ENCODE measurements at places on chromosomes 12 and 14. TPM values are rescaled to one million over a fixed set of nuclear protein-coding genes. Genes with fewer than 3 reads are reported as not detected.

Gene ACSM4
- total RNA-seq = not detected

DNA sequence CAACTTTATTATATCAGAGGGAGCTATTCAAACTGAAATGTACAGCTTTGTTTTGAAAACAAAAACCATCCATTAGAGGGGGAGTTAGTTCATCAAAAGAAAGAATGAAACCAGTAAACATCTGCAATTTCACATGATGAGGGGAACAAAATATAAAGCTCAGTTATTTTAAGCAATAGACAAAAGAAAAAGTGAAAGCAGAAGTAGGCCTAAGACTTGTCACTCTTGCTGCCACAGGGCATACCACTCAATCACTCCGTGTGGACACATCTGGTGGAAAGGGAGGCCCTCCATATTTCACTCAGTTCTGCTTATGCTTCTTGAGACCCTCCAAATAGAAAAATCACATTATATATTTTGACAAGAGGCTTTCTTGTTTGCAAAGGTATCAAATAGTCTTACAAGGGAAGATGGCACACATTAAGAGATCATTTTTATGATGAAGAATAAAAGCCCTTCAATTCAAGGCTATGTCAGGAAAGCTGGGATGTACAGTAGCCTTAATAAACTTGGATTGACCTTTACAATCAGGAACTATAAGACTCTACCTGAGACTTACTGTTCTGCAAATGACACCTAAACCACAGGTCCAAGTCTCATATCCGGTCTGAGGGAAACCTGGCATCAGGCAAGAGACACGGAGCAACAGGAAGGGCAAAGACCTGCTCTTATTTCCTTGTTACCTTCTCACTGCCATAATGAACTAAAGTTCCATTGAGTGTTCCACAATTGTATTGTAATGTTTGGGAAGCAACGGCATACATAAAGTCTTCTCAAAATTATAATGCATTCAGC, 222.5 kb upstream of the GRIP1 start:
- DNase-seq = no peak
- H3K36me3 ChIP-seq = no peaks in the 10 kb centered on the region
- H3K27ac ChIP-seq = no peak overlapping the region
- no peaks in the 10 kb centered on the region for H3K27me3 ChIP-seq

DNA sequence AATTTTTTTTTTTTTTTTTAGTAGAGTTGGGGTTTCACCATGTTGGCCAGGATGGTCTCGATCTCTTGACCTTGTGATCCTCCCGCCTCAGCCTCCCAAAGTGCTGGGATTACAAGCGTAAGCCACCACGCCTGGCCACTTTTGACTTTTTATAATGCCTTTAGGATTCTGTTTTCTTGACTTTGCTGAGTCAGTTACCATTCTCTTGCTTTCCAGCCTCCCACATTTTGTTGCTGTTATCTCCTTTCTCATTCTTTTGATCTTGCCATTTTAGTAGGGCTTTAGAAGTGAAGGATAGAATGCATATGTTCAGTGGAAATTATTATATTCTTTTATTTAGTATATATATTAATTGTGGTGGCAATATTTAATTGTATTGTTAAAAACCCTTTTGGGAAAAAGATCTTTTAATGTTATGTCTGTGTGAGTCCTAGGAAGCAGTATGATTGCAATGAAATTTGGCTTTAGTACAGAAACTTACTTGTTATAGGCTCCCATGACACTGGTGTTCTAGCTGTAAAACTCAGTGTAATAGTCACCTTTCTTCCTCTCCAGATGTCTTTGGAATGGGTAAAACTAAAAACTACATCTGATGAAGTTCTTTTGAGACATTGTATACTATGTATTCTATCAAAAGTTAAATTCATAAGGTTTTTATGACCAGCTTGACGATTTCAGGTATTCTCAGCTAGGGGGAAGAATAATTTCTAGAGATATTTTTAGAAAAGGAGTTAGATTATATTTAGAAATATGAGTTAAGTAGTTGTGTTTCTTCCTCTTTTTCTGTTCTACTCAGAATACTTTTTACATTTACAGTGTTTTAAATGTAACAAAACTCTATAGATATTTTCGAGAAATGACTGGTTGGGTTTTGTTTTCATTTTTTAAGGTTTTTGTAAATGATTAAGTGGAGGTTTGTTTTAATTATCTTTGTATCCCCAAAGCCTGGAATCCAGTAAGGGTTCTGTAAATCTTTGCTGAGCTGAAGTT, 74.7 kb downstream of the APAF1 start:
- H3K4me3 ChIP-seq = no peak overlapping the region
- H3K27ac ChIP-seq = no peak overlapping the region
- peaks cover 6% of the 10 kb centered on the region for H3K36me3 ChIP-seq
- no peaks in the 10 kb centered on the region for H3K27me3 ChIP-seq

Gene CLEC4C
- not detected for total RNA-seq

Gene KRT74
- not detected for total RNA-seq

Gene C12orf75
- 48.5 TPM for total RNA-seq

GRCh38 chr12:105831372-105831771, 307.4 kb downstream of the NUAK1 start:
- no peaks in the 10 kb centered on the region for H3K27me3 ChIP-seq
- H3K36me3 ChIP-seq = no peaks in the 10 kb centered on the region
- H3K4me1 ChIP-seq = no peaks in the 10 kb centered on the region
- DNase-seq = no peak
- no peak overlapping the region for H3K4me3 ChIP-seq

- no peaks in the 10 kb centered on the region for H3K27me3 ChIP-seq
- peaks cover 6% of the 10 kb centered on the region for H3K4me1 ChIP-seq
- no peak overlapping the region for H3K27ac ChIP-seq
- no peak for DNase-seq
These were observed 1.7 kb downstream of the EVL start for GRCh38 chr14:100066962-100067361.

DNA sequence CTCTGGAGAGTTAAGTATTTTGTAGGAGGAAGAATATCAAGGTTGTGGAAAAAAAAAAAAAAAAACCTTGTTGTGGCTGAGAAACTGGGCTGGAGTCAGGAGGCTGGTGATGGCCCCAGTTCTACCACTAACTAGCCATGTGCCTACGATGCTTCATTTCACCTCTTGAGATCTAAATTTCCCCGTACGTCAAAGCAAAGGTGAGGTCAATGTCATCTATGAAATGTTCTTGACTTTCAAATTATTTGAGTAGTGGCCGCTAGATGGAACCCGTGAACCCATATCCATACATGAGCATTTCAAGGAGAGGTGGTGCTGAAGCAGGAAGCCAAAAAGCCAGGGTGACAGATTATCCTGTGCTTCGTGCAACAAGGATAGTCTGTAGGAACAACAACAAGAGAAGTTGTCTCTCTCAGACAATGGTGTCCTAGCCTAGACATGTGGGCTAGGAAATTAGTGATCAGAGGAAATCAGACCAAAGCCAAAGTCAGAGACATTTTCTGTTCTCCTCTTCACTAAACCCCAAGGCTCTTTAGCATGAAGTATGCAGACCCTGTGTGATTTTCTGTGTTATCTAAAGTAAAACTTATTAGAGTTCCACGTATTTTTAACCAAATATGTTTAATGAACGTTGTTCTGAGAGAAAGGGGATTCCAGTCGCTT, 95.5 kb upstream of the ETV6 start:
- no peaks in the 10 kb centered on the region for H3K36me3 ChIP-seq
- peaks cover 9% of the 10 kb centered on the region for H3K27me3 ChIP-seq
- H3K4me1 ChIP-seq = peaks cover 3% of the 10 kb centered on the region
- DNase-seq = peak; percentile 86
- H3K4me3 ChIP-seq = no peak overlapping the region

Gene SLC7A7
- total RNA-seq = 4.7 TPM

GRCh38 chr14:54253195-54253947, 143.4 kb upstream of the CDKN3 start:
- peak overlapping the region; percentile 44 for H3K27ac ChIP-seq
- H3K27me3 ChIP-seq = no peaks in the 10 kb centered on the region
- no peaks in the 10 kb centered on the region for H3K36me3 ChIP-seq

GRCh38 chr12:115636546-115636945, 640.9 kb downstream of the MED13L start:
- DNase-seq = no peak
- H3K4me1 ChIP-seq = no peaks in the 10 kb centered on the region
- H3K27ac ChIP-seq = no peak overlapping the region
- H3K27me3 ChIP-seq = no peaks in the 10 kb centered on the region
- H3K4me3 ChIP-seq = no peak overlapping the region

Gene CDCA3
- 5.0 TPM for total RNA-seq

- DNase-seq = no peak
- H3K27ac ChIP-seq = no peak overlapping the region
- no peak overlapping the region for H3K4me3 ChIP-seq
- H3K36me3 ChIP-seq = no peaks in the 10 kb centered on the region
- H3K27me3 ChIP-seq = no peaks in the 10 kb centered on the region
- peaks cover 3% of the 10 kb centered on the region for H3K4me1 ChIP-seq
These were observed 13.4 kb downstream of the GRIP1 start for GRCh38 chr12:66665435-66665985.

DNA sequence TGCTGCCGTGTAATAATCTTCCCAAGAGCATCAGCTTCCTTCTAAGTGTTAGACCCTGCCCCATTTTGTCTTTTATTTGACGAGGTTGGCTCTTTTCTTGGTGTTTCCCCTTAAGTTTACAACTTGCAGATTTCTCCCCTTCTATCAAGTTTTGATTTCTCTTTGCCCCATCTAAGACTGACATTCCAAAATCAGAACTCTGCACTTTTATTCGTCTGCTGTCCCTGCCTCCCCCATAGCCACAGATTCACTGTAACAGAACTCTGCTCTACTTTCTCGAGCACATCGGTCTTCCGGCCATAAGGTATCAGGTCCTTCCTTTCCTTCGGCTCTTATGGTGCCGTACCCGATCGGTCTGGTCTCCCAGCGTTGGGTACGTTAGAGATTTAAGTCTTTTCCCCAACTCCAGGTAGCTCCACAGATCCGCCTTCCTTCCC, 563 bp downstream of the DCP1B start:
- H3K27me3 ChIP-seq = no peaks in the 10 kb centered on the region
- peak overlapping the region; percentile 97 for H3K4me3 ChIP-seq
- peak; percentile 38 for DNase-seq

Gene TAS2R42
- total RNA-seq = not detected

GRCh38 chr12:91053951-91054715, 3.7 kb downstream of the KERA start:
- H3K36me3 ChIP-seq = no peaks in the 10 kb centered on the region
- no peak for DNase-seq
- H3K4me3 ChIP-seq = no peak overlapping the region
- H3K27me3 ChIP-seq = no peaks in the 10 kb centered on the region
- peaks cover 4% of the 10 kb centered on the region for H3K4me1 ChIP-seq

GRCh38 chr14:103185051-103186029, 62.1 kb downstream of the TNFAIP2 start:
- peak; percentile 85 for DNase-seq
- H3K27me3 ChIP-seq = peaks cover 26% of the 10 kb centered on the region
- no peaks in the 10 kb centered on the region for H3K4me1 ChIP-seq
- no peaks in the 10 kb centered on the region for H3K36me3 ChIP-seq

DNA sequence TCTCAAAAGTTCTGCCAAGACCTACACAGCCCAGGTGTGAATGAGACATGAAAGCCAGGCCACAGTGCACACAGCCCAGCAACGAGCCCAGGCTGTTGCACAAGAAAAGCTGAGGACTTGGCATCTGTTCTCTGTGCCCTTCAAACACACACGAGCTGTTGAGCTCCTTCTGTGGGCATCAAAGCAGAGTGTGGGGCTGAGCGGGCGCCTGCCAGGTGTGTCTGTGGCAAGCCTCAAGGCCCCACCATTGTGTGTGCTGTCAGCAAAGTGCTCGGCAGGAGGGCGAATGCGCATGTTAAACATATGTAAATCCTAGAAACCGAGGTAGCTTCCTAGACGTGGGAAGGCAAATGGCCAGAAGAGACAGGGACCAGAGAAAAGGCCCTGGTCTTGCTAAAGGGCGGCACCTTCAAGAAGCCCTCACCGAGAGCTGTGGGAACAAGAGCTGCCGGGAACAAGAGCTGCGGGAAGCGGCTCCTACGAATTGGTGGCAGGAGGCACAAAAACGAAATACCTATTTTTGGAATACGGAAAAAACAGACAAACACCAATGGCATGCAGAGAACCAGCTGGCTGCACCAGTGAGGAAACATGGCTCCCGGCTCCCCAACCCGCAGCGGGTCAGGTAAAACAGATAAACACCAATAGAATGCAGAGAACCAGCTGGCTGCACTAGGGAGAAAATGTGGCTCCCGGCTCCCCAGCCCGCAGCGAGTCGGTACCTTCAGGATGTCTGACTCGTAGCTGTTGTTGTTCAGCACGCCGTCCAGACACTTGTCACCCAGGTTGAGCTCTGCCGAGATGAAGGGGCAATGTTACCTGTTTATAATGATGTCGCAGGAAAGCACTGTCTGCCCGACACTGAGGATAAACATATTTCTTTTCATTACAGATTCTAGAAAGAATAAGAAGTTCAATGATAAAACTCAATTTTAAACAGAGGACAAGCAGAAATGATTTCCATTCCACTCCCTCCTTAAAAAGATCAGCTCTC, 19.0 kb upstream of the GOLGA3 start:
- no peak overlapping the region for H3K27ac ChIP-seq
- peak; percentile 80 for DNase-seq
- no peaks in the 10 kb centered on the region for H3K4me1 ChIP-seq
- H3K4me3 ChIP-seq = no peak overlapping the region
- H3K27me3 ChIP-seq = no peaks in the 10 kb centered on the region

- no peak overlapping the region for H3K27ac ChIP-seq
- no peak for DNase-seq
- H3K27me3 ChIP-seq = no peaks in the 10 kb centered on the region
- H3K4me1 ChIP-seq = no peaks in the 10 kb centered on the region
- H3K4me3 ChIP-seq = no peak overlapping the region
These were observed 557.0 kb downstream of the SLC6A15 start for GRCh38 chr12:84355561-84355960.

Gene SYNDIG1L
- not detected for total RNA-seq

Gene SPTLC2
- 59.0 TPM for total RNA-seq

DNA sequence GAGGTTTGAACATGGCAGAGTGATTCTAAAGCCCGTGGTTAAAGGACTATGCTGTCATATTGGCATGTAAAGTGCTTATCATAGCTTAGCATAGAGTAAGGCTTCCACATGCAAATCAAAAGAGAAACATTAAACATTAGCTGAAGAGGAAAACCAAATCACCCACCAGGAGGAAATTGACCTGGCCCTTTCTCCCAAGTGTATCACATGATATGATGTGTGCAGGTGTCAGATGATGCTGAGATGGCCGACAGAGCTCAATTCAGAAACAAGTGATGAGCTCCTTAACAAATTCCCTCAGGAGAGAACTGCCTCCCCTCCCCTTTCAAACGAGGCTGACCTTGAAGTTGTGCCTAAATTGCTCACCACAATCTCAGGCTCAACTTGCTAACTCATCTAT, 217.1 kb upstream of the BTG1 start:
- no peak overlapping the region for H3K4me3 ChIP-seq
- H3K36me3 ChIP-seq = no peaks in the 10 kb centered on the region
- H3K27ac ChIP-seq = no peak overlapping the region
- H3K4me1 ChIP-seq = peaks cover 7% of the 10 kb centered on the region
- no peak for DNase-seq
